ENCODE measurements at places on chromosomes 7 and 10. TPM values are rescaled to one million over a fixed set of nuclear protein-coding genes. Genes with fewer than 3 reads are reported as not detected.

The GPER1 gene
- total RNA-seq = 20.2 TPM

DNA sequence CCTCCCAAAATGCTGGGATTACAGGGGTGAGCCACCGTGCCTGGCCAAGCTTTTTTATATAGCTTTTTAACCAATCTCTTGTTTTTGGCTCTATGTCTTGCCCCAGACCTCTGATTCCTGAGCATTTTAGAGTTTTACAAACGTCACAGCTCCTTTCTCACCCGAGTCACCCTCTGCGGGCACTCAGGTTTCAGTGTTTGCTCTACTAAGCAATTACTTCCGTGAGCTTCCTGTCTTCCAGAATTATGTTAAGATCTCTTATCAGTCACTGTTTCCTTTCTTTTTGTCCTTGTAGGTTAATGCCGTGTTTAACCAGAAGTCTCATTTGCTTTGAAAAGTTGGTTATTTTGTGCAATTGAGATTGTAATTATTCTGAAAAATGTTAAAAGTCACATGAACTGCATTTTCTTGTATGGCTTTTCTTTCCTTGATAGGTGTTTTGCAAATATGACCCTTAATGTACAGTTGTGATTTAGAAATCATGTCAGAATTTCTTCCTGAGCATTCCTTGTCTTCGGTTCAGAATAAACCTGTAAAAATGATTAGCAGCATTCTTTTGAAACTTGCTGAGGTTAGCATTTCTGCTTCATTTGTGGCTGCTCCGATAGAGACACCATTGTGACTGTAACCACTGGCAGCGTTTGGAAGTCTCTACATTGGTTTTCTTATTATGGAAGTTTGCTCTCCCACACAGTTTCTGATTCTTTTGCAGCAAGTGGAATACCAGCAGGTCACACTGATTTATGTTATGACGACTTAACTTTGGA is 4.5 kb upstream of the HKDC1 start:
- no peak for ATAC-seq

The KDM7A gene
- 20.7 TPM for total RNA-seq

GRCh38 chr7:142927085-142927745 is 6.3 kb downstream of the TRPV5 start:
- ATAC-seq = peak; percentile 32

- no peak for ATAC-seq
Observed at GRCh38 chr10:128274938-128275337, 148.7 kb upstream of the MKI67 start.

- ATAC-seq = no peak
Observed at GRCh38 chr7:44969701-44970522, 8.9 kb downstream of the MYO1G start.

GRCh38 chr7:81783818-81784217 is 14.0 kb upstream of the HGF start:
- ATAC-seq = no peak

DNA sequence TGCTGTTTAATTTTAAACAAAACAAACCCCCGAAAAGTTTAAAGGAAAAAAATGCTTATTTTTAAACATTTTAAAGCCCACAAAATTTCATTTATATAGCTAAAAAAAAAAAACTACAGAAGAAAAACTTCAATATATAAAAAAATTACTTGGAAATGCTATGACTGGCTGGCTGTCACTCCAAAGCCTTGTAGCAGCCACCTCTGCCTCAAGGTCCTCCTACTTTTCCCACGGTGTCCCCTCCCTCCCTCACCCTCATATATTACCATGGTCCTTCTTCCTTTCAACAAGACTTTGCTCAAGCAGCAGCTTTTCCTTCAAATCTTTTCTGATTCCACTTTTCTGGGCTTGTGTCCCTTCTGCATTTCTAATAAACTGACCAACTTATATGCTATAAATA is 122.0 kb downstream of the TPK1 start:
- no peak for ATAC-seq

DNA sequence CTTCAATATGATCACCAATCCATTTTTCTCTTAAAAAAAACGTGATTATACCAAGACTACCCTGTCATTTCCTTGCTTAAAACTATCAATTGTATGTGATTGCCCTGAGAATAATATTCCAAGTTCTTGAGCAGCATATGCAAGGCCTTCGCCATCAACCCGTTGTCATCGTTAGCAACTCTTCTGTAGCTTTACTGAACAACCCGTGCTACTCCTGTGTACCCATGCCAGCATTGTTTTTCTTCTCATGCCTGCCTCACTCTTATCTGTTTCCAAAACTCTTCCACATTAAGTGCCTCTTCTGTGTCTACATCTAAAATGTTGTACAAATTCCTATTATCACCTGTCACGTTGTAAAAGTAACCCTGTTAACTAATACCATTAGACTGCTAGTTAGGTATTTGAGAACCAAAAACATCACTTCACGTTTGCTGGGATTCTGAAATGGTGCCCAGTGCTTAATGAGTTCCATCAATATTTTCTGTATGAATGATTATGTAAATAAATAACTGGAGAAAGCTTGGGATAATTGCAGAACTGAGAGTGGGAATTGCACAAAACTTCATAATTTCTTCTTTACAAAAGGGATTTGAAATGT is 10.5 kb downstream of the CAV2 start:
- no peak for ATAC-seq

- ATAC-seq = no peak
Observed at GRCh38 chr7:157683747-157684156, 346.9 kb downstream of the DNAJB6 start.

DNA sequence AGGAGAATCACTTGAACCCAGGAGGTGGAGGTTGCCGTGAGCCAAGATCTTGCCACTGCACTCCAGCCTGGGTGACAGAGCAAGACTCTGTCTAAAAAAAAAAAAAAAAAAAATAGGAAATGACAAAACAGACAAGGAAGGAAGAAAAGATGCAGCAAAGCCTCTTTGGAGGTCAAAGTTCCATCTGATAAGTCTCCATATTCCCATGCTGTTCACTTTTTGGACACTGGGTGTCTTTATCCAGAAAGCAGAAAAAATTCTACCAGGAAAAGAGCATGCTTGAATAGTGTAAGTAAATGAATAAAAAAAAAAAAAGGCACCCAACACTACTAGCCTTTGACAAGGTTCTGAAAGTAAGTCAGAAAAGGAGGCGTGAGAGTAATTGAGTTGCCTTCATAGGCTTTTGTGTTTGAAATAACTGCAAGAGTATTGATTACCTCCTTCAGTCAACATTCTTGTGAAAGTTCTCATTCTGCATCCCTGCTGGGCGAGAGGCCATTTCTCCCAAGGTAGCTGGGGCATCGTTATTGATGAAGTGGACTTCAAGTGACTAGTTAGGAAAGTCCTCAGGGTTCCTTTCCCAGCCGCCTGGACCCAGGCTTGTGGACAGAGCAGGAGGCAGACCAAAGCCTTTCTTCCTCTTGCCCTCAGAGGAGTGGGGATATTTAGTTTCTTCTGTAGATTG is 133.3 kb upstream of the KIF5B start:
- ATAC-seq = no peak

The LIPN gene
- total RNA-seq = not detected

DNA sequence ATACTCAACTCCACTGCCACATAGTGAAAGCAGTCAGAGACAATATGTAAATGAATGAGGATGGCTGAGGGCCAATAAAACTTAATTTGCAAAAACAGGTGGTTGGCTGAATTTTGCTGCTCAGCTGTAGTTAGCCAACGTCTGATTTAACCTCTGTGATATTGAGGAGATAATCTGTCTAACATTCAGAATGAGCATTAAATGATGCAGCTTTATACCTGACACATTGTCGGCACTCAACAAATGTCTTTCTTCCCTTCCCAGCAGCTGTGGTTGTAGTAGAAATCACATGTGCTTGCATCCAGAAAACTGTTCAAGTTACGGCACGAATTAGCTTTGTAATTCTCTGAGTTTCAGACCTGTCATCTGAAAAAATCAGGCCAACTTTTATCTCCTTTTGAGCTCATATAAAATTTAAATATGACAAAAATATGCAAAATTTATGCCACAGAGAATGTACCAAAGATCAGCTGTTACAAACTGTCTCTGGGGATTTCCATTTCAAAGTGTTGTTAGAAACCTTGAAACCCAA is 1239.7 kb downstream of the GATA3 start:
- no peak for ATAC-seq

GRCh38 chr10:9501944-9502343 is 1447.5 kb downstream of the GATA3 start:
- no peak for ATAC-seq
